ENCODE measurements at places on chromosomes 5 and 9. TPM values are rescaled to one million over a fixed set of nuclear protein-coding genes. Genes with fewer than 3 reads are reported as not detected.

Gene BARHL1
- total RNA-seq = not detected

Gene SOHLH1
- not detected for total RNA-seq

Gene SH3GL2
- not detected for total RNA-seq

Gene GARIN3
- total RNA-seq = 1.1 TPM

Gene ANKRD34B
- total RNA-seq = not detected

Gene FOXD4L3
- total RNA-seq = not detected

Gene F2R
- 3.5 TPM for total RNA-seq

Gene BHMT
- not detected for total RNA-seq

Gene TERT
- total RNA-seq = 12.7 TPM

Gene TMEM174
- total RNA-seq = not detected

Gene EPB41L4A
- not detected for total RNA-seq

Gene PCDHAC2
- not detected for total RNA-seq

Gene USP20
- 55.9 TPM for total RNA-seq

Gene RNF208
- total RNA-seq = 8.0 TPM

Gene CDO1
- 0.18 TPM for total RNA-seq

Gene SAXO1
- not detected for total RNA-seq

Gene PCDHGA10
- not detected for total RNA-seq

Gene TMEM252
- total RNA-seq = not detected

Gene IQGAP2
- 37.7 TPM for total RNA-seq

Gene SOX30
- 0.11 TPM for total RNA-seq

Gene CETN3
- total RNA-seq = 46.1 TPM

Gene PDE6A
- total RNA-seq = not detected

Gene CAMK4
- 79.7 TPM for total RNA-seq

Gene ENTPD2
- total RNA-seq = not detected

Gene SUSD3
- total RNA-seq = 34.6 TPM

Gene ZNF608
- total RNA-seq = not detected

Gene GLE1
- 46.8 TPM for total RNA-seq

Gene GABRP
- not detected for total RNA-seq

Gene RAD17
- 22.9 TPM for total RNA-seq

Gene GNE
- total RNA-seq = 11.6 TPM

Gene ENG
- total RNA-seq = 14.2 TPM

Gene HRCT1
- total RNA-seq = not detected

Gene HARS2
- 26.1 TPM for total RNA-seq

Gene KIAA0825
- total RNA-seq = 0.32 TPM

Gene COL23A1
- not detected for total RNA-seq

Gene APBA1
- 0.07 TPM for total RNA-seq

Gene CDH6
- total RNA-seq = not detected
